WTC11 (cell line): ENCODE measurements at places on chromosomes 3 and 15. TPM values are rescaled to one million over a fixed set of nuclear protein-coding genes. Genes with fewer than 3 reads are reported as not detected.

- DNase-seq: no peak
Observed at GRCh38 chr3:104044002-104044401, 1322.7 kb upstream of the ALCAM start.

- DNase-seq: no peak
Observed at GRCh38 chr3:13208706-13209633, 135.7 kb upstream of the IQSEC1 start.

The RLBP1 gene
- not detected in 3 replicates for total RNA-seq

The SH3GL3 gene
- total RNA-seq: 7.8 to 9.2 TPM (median 8.0 TPM) in 3 replicates
